ENCODE measurements at places on chromosomes 1 and 21.

GRCh38 chr1:62457955-62458354 is 21.1 kb downstream of the USP1 start:
- no peak for DNase-seq

GRCh38 chr1:30908696-30909364 is at the start of gene SDC3:
SDC3 (minus strand) TSS chr1:30908758; CDS start chr1:30908586, 172 bp downstream.
- no peak for DNase-seq

DNA sequence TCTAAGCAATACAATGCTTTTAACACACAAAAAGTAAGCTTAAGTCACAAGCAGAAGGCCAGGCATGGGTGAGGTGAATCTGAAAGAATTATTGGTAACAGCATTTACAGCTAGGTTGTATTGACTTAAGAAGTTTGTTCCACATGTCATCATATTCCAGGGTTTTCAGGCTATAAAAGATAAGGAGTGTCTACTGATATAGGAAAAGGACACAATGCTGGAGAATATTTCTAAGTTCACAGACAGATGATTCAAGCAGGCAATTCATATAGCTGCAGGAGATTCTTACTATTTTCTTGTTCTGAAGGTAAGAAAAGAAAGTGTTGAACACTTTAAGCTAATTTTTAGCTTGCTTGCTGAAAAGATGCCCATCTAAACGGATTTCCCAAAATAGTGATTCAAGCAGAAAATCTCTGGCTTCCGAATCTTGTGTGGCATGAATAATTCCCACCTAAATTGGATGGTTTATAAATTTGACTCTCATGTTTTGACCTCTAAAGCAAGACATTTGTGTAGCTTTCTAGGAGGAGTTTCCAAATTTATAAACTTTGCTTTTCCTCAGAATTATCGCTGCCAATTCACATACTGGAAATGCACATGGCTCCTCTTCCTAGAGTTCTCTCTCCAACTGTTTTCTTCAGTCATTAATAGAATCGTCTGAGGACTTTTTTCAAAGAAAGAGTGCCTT is 95.6 kb upstream of the LBR start:
- DNase-seq, result no peak

DNA sequence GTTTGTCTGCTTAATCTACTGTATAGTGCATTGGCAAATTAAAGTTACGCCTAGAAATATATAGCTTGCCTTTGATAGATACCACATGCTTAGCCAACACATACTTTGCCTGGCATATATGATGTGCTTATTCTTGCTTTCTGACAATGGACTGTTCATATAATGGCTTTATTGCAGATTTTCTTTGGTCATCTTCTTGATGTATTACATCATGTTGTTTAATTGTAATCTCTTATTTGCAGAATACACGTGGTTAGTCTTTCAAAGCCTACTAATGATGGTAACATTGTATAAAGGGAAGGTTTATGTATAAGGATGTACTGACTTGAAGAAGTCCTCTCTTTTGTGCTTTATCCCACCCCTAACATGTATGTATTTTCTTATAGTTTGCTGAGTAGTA is 201.5 kb downstream of the PDE4B start:
- DNase-seq, result no peak

DNA sequence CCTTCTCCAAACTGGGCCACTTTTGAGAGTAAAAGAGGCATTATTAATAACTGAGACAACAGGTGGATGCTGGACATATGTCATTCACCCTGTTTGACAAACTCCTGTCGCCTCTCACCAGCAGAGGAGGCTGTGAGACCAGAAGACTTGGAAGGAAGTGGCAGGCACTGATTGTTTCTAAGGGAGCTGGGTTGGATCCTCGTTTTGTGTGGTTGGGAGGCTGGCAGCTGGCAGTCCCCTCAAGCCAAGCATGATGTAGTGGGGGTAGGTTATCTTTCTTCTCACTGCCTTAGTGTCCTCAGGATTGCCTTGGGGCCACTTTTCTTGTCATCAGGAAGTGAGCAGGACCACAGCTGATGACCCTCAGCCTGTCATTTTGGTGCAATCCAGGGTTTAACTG is 86.5 kb upstream of the KCNJ15 start:
- peak; percentile 17 for DNase-seq

DNA sequence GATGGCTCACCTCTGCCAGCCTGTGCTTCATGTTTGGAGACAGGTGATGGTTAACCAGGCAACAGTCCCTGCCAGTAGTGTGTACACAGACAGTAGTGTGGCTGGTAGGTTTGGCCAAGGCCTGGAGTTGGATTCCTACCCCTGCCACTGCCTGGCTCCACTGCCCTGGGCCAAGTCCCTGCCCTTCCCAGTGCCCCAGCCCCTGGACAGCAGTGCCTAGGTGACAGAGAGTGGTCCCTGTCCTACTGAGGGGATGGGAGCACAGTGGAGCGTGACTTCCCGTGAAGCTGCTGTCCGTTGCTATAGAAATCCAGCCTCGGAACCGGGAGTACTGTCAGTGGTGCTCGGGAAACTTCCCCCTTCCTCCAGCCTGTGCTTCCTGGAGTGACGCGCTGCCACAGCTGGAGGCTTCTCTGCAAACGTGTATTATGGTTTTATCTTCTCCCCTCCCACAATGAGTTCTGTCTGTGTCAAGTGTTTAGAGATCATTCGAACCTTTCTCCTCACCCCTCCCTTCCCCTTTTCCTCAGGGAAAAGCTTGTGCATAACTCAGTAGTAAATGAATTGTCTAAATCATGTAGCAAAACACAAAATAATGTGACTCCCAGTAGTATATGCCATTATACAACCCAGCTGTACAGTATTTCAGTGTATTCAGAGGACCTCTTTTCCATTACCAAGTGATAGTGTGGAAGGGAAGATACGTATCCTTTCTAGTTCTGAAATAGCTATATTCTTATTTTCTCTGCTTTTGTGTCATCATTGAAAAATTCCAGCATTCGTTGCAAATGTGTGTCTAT is 73.4 kb downstream of the GALNT2 start:
- DNase-seq, result peak; percentile 83

GRCh38 chr1:86913399-86913895 is 479 bp downstream of the SELENOF start:
- peak; percentile 25 for DNase-seq

DNA sequence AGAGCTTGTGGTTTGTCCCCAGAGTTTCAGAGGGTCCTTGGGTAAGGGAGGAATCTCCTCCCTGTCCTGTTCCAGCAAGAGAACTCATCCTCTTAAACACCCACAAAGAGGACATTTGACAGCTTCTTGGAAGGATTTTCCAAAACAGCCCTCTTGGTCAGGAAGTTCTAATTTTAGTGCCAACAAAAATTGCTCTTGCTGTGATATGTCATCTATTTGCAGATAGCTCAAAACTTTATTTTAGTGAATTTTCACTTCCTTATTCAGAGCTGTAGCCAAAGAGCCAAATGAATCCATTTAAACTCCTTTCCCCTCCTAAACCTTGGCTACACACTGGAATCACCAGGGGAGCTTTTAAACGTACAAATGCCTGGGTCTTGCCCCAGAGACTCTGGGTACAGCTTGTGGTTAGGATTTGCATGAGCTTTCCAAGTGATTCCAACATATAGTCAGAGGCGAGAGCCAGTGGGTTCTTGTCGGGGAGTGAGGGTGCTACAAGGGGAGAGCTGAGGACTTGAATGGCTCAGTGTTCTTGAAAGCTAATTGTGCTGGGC is 11.8 kb upstream of the RASSF5 start:
- DNase-seq, result no peak

GRCh38 chr1:181112071-181112929 is 23.8 kb downstream of the IER5 start:
- peak; percentile 95 for DNase-seq

DNA sequence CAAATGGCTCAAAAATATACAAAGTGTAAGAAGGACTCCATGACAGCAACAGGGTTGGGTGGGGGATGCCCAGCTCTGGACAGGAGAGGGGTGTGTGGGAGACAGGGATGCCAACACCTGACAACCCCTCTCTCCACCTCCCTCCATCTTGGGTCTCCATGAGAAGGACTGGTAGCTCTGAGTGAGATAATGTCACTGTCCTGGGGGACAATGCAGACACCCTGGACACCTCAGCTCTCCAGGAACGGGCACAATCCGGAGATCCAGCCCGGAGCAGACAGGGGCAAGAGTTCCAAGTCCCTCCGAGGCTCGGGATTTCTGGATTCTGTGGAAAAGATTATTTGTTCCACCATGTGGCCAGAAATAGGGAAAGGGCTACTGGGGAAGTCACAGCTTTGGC is 122.5 kb downstream of the GLIS1 start:
- DNase-seq, result no peak

- no peak for DNase-seq
Observed at GRCh38 chr21:32813265-32813903, 41.8 kb upstream of the PAXBP1 start.

DNA sequence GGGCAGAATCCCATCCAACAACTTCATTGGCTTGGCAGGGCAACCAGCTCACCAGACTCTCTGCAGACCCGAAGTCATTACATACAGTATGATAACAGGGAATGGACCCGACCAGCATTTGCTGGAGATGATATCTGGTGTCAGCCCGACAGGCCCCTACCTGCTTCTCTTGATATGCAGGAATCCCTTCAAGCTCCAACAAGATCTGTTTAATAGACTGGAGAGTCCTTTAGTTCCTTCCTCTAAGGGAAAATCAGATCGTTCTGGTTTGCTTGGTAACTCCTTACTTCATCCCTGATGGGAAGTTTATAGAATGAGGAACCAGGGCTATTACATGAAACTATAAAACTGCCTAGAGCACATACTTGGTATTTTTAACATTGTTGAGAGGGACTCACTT is 61.2 kb downstream of the EDARADD start:
- no peak for DNase-seq

GRCh38 chr1:5488448-5488847 is 503.8 kb downstream of the NPHP4 start:
- no peak for DNase-seq

- DNase-seq, result no peak
Observed at GRCh38 chr1:183975651-183976050, 61.9 kb downstream of the COLGALT2 start.

Measured in brain microvascular endothelial cell (primary cell).